ENCODE measurements at places on chromosomes 2 and 18. TPM values are rescaled to one million over a fixed set of nuclear protein-coding genes. Genes with fewer than 3 reads are reported as not detected.

NEU4 gene
- 34.8 TPM for total RNA-seq

MPP4 gene
- not detected for total RNA-seq

EEF1B2 gene
- 294 TPM for total RNA-seq

FBXO48 gene
- total RNA-seq: 1.7 TPM

HES6 gene
- 18.0 TPM for total RNA-seq

ATP8B1 gene
- total RNA-seq: 125 TPM

PAX3 gene
- not detected for total RNA-seq

SLC30A3 gene
- not detected for total RNA-seq

LAMA3 gene
- 25.5 TPM for total RNA-seq

FHOD3 gene
- total RNA-seq: 24.9 TPM

PROKR1 gene
- total RNA-seq: not detected

MAPRE3 gene
- total RNA-seq: 25.2 TPM

SULT1C4 gene
- 117 TPM for total RNA-seq

IL36A gene
- not detected for total RNA-seq

PFN4 gene
- 0.35 TPM for total RNA-seq

ANKAR gene
- total RNA-seq: 9.3 TPM

DOCK10 gene
- 20.1 TPM for total RNA-seq

FAM228B gene
- 23.2 TPM for total RNA-seq

TMEM17 gene
- total RNA-seq: 3.3 TPM

TTR gene
- total RNA-seq: 159 TPM

KYNU gene
- 3.3 TPM for total RNA-seq

CACNB4 gene
- total RNA-seq: 1.8 TPM

SERPINB10 gene
- not detected for total RNA-seq

MAL gene
- total RNA-seq: 2.9 TPM

LOXL3 gene
- 15.9 TPM for total RNA-seq

DSG4 gene
- total RNA-seq: not detected

GCG gene
- 0.17 TPM for total RNA-seq

DHRS9 gene
- total RNA-seq: 2.0 TPM

TRIB2 gene
- total RNA-seq: 29.1 TPM

RAX gene
- not detected for total RNA-seq

MDH1 gene
- 149 TPM for total RNA-seq

ACADL gene
- 3.8 TPM for total RNA-seq

MAP3K2 gene
- 71.0 TPM for total RNA-seq

OSBPL6 gene
- 6.3 TPM for total RNA-seq

EFHD1 gene
- total RNA-seq: 6.0 TPM

ZSWIM2 gene
- not detected for total RNA-seq

TSHZ1 gene
- 32.0 TPM for total RNA-seq

BCS1L gene
- 36.4 TPM for total RNA-seq

ABCG5 gene
- total RNA-seq: 3.1 TPM

ALPI gene
- 1.0 TPM for total RNA-seq

MC4R gene
- total RNA-seq: not detected

ASB3 gene
- total RNA-seq: 18.7 TPM

FBXO36 gene
- 2.3 TPM for total RNA-seq

NAGK gene
- 104 TPM for total RNA-seq

SATB2 gene
- 6.4 TPM for total RNA-seq

DOK1 gene
- 31.9 TPM for total RNA-seq

CPS1 gene
- total RNA-seq: 5.5 TPM

All from mucosa of gallbladder (tissue), 1 donor.